ENCODE measurements at places on chromosomes 11 and 22.

GRCh38 chr22:50153756-50154140, 16.8 kb upstream of the PANX2 start:
- DNase-seq: no peak

- no peak for DNase-seq
These were observed 162.5 kb downstream of the CEP164 start for GRCh38 chr11:117489999-117490679.

GRCh38 chr11:113198972-113199661, 115.3 kb upstream of the TTC12 start:
- no peak for DNase-seq

GRCh38 chr11:97888641-97889040, 1132.1 kb upstream of the CNTN5 start:
- DNase-seq: no peak

- no peak for DNase-seq
These were observed 60.6 kb downstream of the PLEKHA7 start for GRCh38 chr11:16953663-16954062.

All from body of pancreas (tissue), 4 donors.